Mucosa of descending colon (tissue), 3 donors: ENCODE measurements at places on chromosomes 2 and 18. TPM values are rescaled to one million over a fixed set of nuclear protein-coding genes. Genes with fewer than 3 reads are reported as not detected.

GRCh38 chr2:150681120-150681804, 193.8 kb upstream of the RND3 start:
- DNase-seq: no peak

- no peak for DNase-seq
Measured at GRCh38 chr2:222295368-222296062, 3.3 kb downstream of the PAX3 start.

DNA sequence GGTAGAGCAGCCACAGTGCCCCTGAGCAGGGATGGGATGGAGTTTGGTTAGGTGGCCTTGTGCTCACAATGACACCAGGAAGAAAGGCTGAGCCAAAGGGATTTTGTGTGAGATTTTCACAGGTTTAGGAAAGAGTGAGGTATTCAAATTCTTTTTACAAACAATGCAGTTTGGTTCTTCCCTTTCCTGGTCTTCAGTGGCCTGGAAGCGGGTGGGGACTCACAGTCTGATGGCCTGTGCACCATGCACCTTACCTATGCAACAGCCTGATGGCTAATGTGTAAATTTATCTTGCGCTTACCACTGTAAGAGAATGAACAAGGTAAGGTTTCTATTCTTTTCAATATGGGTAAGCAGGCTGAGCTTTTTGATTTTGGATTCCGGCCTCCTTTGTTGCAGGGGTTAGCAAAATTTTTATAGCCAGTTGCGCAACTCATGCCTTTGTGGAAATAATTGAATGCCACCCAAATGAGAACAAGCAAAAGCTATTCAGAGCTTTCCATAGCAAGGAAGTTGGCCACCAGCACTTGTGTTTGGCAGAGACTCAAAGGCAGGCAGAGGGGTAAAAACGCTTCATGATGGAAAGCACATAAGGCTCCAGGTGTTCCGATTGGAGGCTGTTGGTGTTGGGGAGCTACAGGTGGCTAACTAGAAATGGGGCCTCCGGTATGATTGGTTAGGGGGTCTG, 23.8 kb upstream of the IL1R2 start:
- DNase-seq: no peak

DNA sequence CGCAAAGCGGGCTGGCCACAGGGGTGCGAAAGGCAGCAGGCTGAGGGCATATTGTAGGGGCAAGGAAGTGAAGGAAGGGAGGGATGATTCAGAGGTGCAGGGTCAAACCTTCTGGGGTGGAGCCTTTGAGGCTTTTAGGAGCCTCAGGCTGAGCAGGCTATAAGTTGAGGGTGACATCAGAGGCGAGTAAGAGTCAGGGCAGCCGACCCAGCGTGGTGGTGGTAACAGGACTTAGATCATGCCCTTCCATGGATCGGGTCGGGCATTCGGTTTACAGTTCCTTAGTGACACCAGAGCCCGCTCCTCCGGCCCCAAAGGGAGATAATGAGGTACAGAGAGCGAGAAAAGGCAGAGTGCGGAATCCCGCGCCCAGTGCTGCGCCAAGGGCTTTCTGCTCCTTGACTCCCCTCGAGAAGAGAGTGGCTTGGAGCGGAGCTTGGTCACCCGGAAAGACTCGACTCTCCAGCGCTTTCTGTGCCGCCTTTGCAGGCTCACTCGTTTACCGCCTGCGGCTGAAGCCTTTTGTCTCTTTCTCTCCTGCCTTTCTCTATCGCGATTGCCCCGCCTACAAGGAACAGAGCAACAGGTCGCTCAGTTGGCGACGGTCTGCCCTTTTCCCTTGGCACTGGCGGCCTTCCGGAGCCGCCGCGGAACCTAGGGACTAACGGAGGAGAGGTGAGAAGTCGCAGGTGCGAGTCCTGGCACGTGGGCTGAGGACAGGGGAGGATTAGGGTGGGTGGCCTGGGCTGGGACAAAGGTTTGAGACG, 720 bp downstream of the LBX2 start:
- DNase-seq: no peak

DNA sequence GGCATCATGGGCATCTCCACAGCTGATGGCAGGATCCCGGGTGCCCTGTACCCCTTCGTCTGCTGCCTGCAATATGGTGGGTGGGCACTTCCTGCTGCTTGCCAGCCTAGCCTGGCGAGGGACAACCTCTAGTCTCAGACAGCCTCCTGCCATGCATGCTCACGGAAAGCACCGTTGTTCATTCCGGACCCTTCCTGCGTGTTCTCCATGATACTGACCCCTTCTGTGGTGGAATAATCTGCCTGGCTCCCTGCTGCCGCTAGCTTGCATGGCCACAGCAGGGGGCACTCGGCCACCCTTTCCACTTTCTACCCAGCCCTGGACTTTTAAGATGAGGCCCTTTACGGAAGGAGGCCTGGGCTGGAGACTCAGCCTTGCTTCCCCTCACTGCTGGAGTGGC, 12.0 kb downstream of the PCARE start:
- no peak for DNase-seq

- DNase-seq: no peak
Measured at GRCh38 chr2:88764850-88765153, 73.3 kb downstream of the RPIA start.

- no peak for DNase-seq
Measured at GRCh38 chr2:238901461-238902057, 53.7 kb downstream of the TWIST2 start.

DNA sequence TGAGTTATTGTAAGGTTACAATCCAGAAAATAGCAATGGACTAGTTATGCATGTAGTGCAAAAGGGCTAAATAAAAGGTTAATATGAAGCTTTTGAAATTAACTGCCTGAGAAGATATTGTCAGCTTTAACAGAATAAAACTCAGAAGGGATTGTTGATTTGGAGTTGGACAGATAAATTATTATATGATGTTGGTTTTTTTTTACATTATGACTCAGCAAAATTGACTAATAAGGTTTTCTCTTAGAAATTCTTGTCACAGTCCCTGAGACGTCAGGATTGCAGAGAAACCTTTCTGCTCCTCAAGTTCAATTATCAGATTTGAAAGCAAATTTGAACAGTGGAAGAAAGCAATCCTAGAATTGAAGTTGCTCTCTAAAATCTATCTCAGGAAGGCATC, 946.9 kb downstream of the CBLN2 start:
- DNase-seq: no peak

GRCh38 chr2:217964275-217965161, 38.3 kb downstream of the TNS1 start:
- DNase-seq: no peak

DNA sequence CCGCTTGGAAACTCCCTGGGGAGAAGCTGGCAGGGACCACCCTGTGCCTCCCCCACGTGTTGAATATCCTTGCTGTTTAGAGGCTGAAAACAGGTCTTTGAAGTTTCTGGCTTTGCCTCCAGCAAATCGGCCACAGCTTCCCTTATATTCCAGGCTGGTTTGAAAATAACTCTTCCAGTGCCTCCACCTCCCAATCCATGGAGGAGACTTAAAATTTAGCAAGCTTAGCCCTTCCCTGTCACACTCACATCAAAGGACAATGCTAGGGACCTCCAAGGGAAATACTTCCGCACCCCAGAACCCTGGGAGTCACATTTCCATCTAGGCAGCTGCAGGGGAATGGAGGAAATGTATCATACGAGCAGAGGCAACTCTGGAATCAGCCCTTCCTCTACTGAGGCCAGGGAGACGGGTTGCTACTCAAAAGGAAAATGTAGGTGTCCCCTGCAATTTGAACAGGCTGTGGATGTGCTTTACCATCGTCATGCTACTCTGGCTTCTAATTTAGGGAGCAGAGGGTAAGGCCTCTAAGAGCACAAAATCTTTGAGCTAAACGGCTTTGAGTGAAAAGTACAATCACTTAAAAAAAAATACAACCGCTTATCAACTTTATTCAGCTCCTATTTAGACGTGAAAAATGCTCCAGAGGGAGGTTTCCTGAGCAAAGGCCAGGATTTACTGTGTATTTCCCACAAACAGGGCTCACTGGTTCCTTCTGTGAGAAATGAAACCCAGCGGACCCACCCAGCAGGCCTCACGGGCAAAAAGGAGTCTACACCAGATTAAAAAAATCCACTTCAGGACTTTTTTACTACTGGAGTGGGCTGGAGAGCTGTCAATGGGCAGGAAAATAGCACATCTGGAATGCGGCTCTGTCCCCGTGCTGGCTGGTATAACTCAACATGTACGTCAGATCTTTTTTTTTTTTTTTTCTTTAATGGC, 49.4 kb upstream of the PKDCC start:
- DNase-seq: no peak

- no peak for DNase-seq
Measured at GRCh38 chr18:3885209-3885792, 435.3 kb downstream of the TGIF1 start.

DNA sequence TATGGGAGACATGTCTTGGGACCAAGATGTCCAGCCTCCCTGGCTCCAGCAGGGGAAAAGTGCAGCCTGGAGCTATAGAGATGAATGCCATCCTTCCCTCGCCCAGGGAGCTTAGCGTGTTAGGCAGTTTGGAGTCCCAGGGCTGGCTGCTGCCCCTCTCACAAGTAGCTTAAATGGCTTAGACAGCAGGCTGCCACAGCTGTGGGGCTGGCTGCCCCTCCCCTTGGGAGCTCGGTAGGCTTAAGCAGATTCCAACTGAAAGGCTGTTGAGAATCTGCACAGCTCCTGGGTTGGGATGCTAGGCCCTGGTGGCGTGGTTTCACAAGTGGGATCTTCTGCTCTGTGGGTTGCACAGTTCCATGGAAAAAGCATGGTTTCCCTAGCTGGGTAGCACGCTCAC, 940.5 kb upstream of the DDX18 start:
- no peak for DNase-seq

GRCh38 chr2:157185476-157186227, 71.9 kb upstream of the GALNT5 start:
- DNase-seq: no peak

DNA sequence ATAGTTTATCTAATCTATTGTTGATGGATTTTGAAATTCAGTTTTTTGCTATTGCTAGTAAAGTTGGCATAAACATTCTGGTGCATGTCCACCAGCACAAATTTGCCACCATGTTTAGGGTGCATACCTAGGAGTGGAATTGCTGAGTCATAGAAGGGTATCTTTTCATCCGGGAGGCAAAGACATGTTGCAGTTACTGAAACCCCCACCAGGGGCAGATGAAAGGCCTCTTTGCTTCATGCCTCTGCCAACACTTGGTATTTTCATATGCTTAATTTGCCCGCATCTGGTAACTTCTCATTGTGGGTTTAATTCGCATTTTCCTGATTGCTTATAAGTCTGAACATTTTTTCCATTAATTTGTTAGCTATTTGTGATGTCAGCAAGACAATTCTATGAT, 8.2 kb downstream of the DCC start:
- no peak for DNase-seq

DNA sequence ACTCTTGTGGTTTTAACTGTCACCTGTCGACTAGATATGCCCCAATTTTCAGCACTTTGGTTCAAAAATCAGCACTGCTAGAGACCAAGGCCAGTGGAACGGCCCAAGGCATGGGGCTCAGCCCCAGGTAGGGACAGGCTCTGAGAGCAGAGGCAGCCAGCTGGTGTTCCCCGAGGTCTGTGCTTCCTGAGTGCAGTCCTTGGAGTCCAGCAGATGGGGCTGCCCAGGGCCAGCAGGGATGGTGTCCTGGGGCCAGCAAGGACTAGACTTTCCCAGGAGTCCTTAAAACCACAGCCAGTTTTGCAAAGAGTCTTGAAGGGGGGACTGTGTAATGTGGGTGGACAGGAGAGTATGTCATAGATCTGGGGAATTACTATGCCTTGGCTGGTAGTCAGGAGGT, 56.3 kb downstream of the POMC start:
- DNase-seq: no peak

DNA sequence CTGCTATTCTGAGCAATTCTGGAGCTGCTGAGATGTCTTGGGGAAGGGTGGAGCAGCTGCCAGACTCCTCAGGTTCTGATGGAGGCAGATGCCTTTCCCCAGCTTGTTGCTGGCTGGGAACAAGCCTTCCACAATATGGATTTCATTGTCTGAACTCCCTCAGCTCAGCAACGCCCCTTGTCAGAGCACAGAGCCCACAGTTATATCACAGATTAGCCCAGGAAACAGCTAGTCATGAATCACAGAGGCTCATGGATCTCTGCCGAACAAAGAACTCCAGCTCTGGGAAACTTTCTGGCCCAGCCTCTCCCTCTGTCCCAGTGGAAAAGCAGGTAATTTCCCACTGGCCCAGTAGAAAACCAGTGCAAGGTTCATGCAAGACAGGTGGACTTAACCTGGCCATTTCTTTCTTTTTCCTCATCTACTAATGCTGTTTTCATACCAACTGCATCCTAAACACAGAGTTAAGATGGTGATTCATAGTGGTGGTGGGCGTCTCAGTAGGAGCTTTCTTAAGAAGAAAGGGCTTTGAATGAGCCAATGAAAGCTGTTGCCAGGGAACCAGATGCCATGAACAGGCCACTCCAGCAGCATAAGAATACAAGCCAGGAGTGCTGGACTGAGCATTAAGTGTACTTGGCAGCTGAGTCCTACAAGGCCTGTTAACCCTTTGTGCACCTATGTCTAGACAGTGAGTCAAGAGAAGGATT, 8.7 kb upstream of the KIAA2012 start:
- peak; percentile 15 for DNase-seq

DNA sequence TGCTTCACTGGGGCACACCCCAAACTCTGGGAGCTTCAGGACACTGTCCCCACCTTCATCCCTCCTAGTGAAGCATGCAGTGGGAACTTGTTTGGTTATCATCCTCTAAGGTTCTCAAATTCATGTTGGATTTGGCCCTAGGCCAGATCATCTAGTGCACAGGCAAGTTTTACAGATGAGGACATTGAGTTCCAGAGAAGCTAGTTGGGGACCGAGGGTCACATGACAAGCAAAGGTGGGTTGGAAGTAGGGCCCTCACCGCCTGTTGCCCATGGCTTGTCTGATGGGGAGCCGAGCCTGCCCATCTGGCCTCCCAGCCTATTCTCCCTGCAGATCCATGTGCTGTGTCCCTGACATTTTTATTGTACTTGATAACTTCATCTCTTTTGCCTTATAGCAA, 2.8 kb downstream of the PRKCE start:
- DNase-seq: no peak

GRCh38 chr2:189210250-189211087, 30.9 kb upstream of the COL5A2 start:
- DNase-seq: no peak

DNA sequence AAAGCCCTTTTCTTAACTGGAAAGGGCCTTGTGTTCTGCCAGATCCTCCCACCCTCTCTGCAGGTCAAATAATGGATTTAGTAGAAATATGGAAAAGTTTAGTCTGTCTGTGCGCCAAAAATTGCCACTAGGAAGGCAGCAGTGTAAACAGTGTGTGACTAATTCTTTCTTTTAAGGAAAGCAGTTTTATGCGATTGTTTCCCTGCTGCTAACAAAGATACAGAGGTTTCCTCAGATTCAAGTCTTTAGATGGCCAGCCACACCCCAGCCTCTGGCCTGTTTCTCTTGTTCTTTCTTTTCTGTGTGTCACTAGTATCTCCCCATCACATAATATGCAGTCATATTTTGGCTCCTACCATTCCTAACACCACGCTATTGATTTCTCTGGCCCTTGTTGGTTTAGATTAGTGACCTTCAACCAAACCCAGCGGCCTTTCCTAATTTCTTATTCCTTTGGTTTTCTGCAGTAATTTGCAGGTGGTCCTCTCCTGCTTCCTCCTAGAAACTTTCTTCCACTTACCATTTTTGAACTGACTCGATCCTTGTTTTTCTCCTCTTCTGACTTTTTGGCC, 157.4 kb downstream of the LTBP1 start:
- DNase-seq: no peak

Gene CPLX4
- not detected for total RNA-seq

Gene LYG2
- not detected for total RNA-seq

Gene CENPA
- total RNA-seq: 10.1 TPM

Gene UCN
- total RNA-seq: 1.2 TPM

Gene CFAP221
- total RNA-seq: not detected

Gene TEX44
- not detected for total RNA-seq

Gene ZNF516
- total RNA-seq: 47.9 TPM

Gene ARHGAP28
- total RNA-seq: 6.8 TPM

Gene RBBP8
- 18.5 TPM for total RNA-seq

Gene SPOPL
- 45.5 TPM for total RNA-seq

Gene CYP26B1
- total RNA-seq: 9.5 TPM

Gene GYPC
- 6.3 TPM for total RNA-seq
